Regular cardiac myocyte (primary cell): ENCODE measurements at places on chromosomes 11 and 22. TPM values are rescaled to one million over a fixed set of nuclear protein-coding genes. Genes with fewer than 3 reads are reported as not detected.

The KRTAP5-2 gene
- not detected in 2 replicates for total RNA-seq

The ALG8 gene
- total RNA-seq: 32.1 and 34.9 TPM in 2 replicates

The HBG1 gene
- total RNA-seq: not detected in 2 replicates

The TRPC6 gene
- 2.1 and 3.9 TPM in 2 replicates for total RNA-seq

The KRTAP5-7 gene
- not detected in 2 replicates for total RNA-seq

The NOX4 gene
- total RNA-seq: 3.6 and 3.9 TPM in 2 replicates

The PLAAT4 gene
- 10.0 and 13.2 TPM in 2 replicates for total RNA-seq

The KRTAP5-8 gene
- total RNA-seq: not detected in 2 replicates

The SUN2 gene
- 65.6 and 69.1 TPM in 2 replicates for total RNA-seq

The VWA5A gene
- total RNA-seq: 11.5 and 13.5 TPM in 2 replicates

The OR52I2 gene
- total RNA-seq: not detected in 2 replicates

The OR2AG2 gene
- under 0.01 and 0.28 TPM in 2 replicates for total RNA-seq

The DEPDC7 gene
- total RNA-seq: 5.1 and 5.8 TPM in 2 replicates

The TMEM135 gene
- total RNA-seq: 13.0 and 17.8 TPM in 2 replicates

The OR6T1 gene
- not detected in 2 replicates for total RNA-seq

The HEPN1 gene
- total RNA-seq: not detected in 2 replicates

The MPPED2 gene
- not detected in 2 replicates for total RNA-seq

The LRRC4C gene
- total RNA-seq: under 0.01 TPM in 1 of 2 replicates, not detected in the other

The SEZ6L gene
- not detected in 2 replicates for total RNA-seq

The FGF3 gene
- not detected in 2 replicates for total RNA-seq

The SLC6A5 gene
- not detected in 2 replicates for total RNA-seq

The NAALADL1 gene
- total RNA-seq: 16.9 and 21.4 TPM in 2 replicates

The SPI1 gene
- not detected in 2 replicates for total RNA-seq

The SCGB1C1 gene
- total RNA-seq: not detected in 2 replicates

The HTR3B gene
- not detected in 2 replicates for total RNA-seq

The RBM4B gene
- total RNA-seq: 16.9 and 28.0 TPM in 2 replicates

The RCOR2 gene
- total RNA-seq: 1.3 and 1.7 TPM in 2 replicates
